ENCODE measurements at places on chromosomes 6 and 20. TPM values are rescaled to one million over a fixed set of nuclear protein-coding genes. Genes with fewer than 3 reads are reported as not detected.

The HLA-DPA1 gene
- 0.10 TPM for polyA plus RNA-seq

The CUL9 gene
- polyA plus RNA-seq = 11.8 TPM

The NR2E1 gene
- not detected for polyA plus RNA-seq

The CLPSL1 gene
- polyA plus RNA-seq = not detected

The ENPP3 gene
- 0.14 TPM for polyA plus RNA-seq

The OOEP gene
- polyA plus RNA-seq = not detected

DNA sequence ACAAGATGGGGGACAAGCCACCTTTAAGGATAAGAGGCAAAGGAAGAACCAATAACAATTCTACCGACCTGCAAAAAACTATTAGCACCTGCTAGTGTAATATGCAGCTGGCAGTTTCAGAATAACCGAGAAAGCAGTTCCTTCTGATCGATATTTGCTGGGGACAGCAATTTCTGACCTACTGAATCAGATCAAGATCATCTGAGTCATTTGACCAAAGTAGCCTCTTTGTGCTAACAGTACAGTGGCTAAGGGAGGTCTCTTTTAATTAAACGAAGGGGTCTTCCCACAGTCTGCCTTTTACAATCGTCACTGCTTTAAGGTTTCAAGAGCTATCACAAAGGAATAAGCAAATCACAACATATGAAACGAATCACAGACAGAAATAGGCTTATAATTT, 318.9 kb downstream of the BTBD9 start:
- DNase-seq = no peak

DNA sequence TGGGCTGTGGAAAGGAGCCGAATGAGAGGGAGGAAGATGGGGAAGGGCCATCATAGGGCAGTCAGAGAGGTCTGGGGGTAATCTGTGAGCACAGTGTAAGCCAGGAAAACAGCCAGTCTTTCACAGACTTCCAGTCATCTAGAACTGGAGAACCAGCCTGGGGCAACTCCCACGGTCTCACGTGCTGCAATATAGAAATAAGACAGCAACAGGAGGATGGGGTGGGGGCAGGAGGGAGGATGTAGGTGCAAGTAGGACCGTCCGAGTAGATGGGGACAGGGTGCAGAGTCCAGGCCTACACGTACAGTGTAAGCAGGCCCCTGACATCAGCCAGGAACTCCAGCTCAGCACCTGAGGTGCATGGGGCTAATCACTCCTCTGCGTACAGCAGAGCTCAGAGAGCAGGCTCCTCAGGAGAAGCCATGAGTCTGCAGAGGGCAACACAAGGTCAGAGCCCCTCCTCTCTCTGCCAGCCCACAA, 58.2 kb upstream of the TNFAIP3 start:
- DNase-seq = no peak

DNA sequence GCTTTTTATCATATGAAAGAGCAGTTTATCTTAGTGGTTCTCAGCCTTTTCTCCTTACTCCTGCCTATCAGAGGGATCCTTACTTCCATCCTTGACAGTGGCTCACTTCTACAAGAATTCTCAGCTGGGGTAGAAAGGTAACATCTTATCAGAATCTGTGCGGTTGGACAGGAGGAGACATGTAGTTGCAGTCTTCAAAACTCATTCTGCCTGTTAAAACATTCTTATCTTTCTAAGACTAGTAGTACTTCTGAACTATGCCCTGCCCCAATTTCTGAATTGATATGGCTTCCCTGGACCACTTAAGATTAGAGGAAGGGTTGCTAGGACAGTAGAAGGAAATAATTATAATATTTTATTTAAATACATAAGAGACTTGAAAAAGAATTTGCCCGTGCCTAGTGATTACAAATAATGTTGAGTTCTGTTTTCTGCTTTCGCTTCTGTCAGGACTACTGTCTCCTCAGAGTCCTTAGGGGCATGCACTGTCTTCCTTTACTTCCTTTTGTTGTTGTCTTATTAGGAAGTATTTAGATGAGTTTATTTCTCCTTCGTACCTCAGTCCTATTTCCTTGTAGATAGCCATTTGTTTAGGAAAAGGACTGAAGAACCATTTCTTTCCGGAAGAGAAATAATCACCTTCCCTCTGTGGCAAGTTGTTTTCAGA, 24.9 kb downstream of the BLTP3A start:
- no peak for DNase-seq

DNA sequence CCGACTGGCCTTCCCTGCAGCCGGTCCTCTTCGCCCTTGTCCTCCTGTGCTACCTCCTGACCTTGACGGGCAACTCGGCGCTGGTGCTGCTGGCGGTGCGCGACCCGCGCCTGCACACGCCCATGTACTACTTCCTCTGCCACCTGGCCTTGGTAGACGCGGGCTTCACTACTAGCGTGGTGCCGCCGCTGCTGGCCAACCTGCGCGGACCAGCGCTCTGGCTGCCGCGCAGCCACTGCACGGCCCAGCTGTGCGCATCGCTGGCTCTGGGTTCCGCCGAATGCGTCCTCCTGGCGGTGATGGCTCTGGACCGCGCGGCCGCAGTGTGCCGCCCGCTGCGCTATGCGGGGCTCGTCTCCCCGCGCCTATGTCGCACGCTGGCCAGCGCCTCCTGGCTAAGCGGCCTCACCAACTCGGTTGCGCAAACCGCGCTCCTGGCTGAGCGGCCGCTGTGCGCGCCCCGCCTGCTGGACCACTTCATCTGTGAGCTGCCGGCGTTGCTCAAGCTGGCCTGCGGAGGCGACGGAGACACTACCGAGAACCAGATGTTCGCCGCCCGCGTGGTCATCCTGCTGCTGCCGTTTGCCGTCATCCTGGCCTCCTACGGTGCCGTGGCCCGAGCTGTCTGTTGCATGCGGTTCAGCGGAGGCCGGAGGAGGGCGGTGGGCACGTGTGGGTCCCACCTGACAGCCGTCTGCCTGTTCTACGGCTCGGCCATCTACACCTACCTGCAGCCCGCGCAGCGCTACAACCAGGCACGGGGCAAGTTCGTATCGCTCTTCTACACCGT, 6.1 kb downstream of the UBD start:
- DNase-seq = no peak

GRCh38 chr20:38177201-38177600, 12.1 kb upstream of the TGM2 start:
- no peak for DNase-seq

GRCh38 chr6:90397929-90398674, 101.5 kb upstream of the BACH2 start:
- no peak for DNase-seq

GRCh38 chr6:106309766-106310373, 15.7 kb downstream of the ATG5 start:
- DNase-seq = no peak

GRCh38 chr6:79506251-79506650, 31.0 kb downstream of the LCA5 start:
- DNase-seq = no peak

DNA sequence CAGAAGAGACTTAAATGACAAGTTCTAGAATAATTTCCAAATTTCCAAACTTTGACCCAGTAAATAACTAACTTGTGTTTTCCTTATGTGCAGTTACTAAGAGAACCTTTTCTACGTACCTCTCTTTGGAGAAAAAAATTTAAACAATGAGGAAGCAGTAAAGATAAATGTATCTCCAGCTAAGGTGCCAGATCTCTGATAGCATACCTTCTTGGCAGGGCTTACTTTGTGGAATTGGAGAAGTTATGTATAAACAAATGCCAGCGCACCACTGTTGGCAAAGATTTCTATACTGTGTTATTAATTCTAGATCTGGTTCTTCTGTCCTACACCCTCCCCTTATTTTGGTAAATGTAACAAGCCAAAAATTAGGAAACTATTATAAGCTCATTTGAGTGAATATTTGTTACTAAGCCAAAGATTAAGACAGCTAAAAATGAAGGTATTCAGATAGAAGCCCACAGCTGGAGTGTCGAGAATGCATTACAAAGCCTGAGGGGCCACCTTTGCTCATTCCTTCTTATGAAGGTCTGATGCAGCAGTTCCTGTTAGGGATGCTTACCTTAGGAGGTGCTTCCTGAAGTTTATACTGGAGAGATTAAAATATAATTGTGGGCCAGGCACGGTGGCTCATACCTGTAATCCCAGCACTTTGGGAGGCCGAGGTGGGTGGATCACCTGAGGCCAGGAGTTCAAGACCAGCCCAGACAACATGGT, 373.1 kb upstream of the SOX4 start:
- no peak for DNase-seq

DNA sequence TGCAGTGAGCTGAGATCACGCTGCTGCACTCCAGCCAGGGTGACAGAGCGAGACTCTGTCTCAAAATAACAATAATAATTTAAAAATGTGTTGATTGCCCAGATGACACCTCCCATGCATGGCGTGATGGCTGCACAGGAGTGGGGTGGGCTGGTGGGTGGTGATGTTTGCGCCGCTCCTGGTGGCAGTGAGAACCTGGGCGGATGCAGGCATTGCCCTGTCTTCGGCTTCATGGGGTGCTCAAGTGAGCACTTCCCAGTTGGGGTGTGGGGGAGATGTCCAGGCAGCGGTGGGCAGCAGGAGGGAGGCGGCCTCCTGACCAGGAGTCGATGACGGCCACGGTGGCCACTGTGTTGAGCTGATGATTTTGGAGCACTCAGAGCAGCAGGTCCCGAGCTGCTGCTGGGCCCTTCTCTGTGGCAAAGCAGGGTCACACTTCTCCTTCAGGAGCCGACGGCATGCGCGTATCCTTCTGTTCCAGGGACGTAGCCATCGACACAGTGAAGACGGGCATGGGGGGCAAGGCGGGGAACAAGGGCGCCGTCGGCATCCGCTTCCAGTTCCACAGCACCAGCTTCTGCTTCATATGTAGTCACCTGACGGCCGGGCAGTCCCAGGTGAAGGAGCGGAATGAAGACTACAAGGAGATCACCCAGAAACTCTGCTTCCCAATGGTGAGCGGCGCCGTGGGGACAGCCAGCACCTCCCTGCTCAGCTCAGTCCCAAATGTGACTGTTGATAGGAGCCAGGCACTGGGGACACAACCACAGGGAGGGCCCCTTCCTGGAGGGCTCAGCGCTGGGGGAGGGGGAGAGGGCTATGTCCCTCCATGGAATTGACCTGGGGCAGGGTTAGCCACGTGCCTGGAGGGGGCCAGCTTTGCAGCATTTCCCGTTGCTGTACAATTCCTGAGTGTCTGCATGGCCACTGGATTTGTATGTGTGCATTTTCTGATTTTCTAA, 89.7 kb downstream of the SYNJ2 start:
- DNase-seq = no peak

GRCh38 chr6:26240157-26241032, 124.6 kb upstream of the BTN3A2 start:
- no peak for DNase-seq

GRCh38 chr6:3991941-3992340, 87.0 kb downstream of the FAM217A start:
- no peak for DNase-seq

- DNase-seq = no peak
Observed at GRCh38 chr6:107699254-107699653, 124.9 kb downstream of the SCML4 start.

- DNase-seq = no peak
Observed at GRCh38 chr6:16477367-16478149, 239.2 kb downstream of the GMPR start.

DNA sequence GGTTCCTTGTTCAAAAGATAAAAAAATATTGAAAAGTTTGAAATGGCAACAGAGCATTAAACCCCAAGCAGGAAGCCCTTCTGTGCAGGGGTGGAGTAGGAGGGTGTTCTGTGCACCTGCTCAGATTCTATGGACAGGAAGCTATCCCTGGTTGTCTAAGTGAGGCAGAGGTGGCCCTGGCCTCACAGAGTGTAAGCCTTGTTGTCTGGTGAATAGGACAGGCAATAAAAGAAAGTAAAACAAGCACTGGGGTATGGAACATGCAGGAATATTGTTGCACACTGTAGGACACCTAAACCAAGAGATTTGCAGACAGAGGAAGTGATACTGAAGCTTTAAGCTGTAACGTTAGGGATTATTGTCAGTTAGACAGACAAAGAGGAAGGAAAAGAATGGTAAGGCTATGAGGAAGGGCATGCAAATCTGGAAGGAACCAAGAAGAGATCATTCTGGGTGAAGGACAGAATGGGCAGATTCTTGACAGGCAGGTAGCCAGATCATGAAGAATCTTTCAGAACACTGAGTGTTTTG, 66.8 kb downstream of the TBC1D7 start:
- no peak for DNase-seq

DNA sequence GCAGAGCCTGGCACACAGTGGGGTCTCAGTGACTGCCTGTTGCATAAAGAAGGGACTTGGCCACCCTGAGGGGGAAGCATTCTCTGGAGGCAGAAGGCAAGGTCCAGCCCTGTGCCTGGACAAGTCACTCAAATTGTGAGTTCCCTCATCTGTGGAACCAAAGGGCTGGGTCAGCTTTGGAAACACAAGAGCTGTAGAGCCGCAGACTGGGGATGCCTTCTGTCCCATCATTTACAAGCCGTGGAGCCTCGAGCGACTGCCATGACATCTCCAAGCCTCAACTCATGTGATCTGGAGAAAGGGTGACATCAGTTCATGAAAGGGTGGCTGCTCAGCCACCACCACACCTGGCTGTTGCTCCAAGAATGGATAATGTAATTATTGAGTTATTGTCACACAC, 20.4 kb upstream of the SIRPD start:
- no peak for DNase-seq

DNA sequence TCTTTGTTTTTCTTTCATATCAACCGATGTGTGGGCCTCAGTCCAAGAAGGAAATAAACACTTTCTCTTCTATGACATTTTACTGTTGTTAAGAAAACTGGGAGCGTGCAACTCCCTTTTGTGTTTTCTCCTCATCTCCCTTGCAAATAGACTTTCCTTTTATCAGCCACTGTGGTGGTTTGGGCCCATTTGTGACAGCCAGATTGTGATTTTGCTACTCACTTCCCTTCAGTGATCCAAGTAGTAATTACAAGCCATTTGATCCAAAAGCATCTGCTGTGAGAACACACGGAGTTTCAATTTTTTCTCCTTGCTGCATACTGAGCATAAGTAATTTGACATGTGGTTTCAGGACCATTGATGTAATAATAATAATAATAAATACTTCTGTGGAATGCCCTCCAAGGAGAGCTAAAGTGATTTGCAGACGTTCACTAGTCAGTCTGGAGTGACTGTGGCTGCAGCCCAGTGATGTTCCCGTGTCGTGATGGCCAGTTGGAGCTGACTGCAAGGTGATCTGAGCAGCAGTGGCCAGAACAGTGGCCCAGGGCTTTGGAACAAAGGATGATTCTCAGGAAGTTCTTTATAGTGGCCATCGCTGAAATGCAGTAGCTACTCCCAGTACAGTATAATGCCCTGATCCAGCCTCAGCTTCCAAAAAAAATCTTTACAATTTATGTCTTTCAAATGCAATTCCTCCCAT, 91.9 kb upstream of the CLDN20 start:
- DNase-seq = no peak

All from AG04450 (cell line).